ENCODE measurements at places on chromosomes 5 and 9. TPM values are rescaled to one million over a fixed set of nuclear protein-coding genes. Genes with fewer than 3 reads are reported as not detected.

Gene VDAC1
- total RNA-seq: 470 TPM

Gene GABRA6
- not detected for total RNA-seq

Gene STXBP1
- total RNA-seq: 58.5 TPM

Gene SPINK1
- 0.33 TPM for total RNA-seq

Gene PCDHGA9
- total RNA-seq: 4.2 TPM

Gene ZDHHC11
- total RNA-seq: 0.44 TPM

Gene KCNIP1
- not detected for total RNA-seq

Gene CDX1
- 0.12 TPM for total RNA-seq

Gene FANCC
- total RNA-seq: 3.0 TPM

Gene NDFIP1
- total RNA-seq: 60.4 TPM

Gene PCDHB7
- 0.11 TPM for total RNA-seq

Gene CDKN2B
- total RNA-seq: 24.9 TPM

Gene SRA1
- total RNA-seq: 49.1 TPM

Gene TLX3
- total RNA-seq: not detected

Gene SHISAL2B
- total RNA-seq: not detected

Gene SEMA6A
- total RNA-seq: 0.12 TPM

Gene IFNB1
- total RNA-seq: not detected

Gene ZNF658
- 4.6 TPM for total RNA-seq

Gene SLC25A48
- not detected for total RNA-seq

Gene LECT2
- total RNA-seq: not detected

Gene ENTREP1
- not detected for total RNA-seq

Gene CCDC192
- total RNA-seq: not detected

Gene LRRC19
- total RNA-seq: not detected

Gene PTPRD
- total RNA-seq: 8.9 TPM

Gene WNK2
- 0.11 TPM for total RNA-seq

Gene TXNDC8
- total RNA-seq: not detected

Gene PIGO
- 15.3 TPM for total RNA-seq

Gene TLE4
- 9.7 TPM for total RNA-seq

Gene PCDHA7
- 0.87 TPM for total RNA-seq

Gene WDR55
- total RNA-seq: 37.5 TPM

Gene SH3GLB2
- total RNA-seq: 61.4 TPM

Gene SDHA
- total RNA-seq: 133 TPM

Gene POLR3G
- 40.8 TPM for total RNA-seq

Gene PLAC8L1
- total RNA-seq: not detected
